ENCODE measurements at places on chromosomes 6 and 20.
A peak's percentile ranks its signal among the peaks of the same experiment; 100 is the strongest.

DNA sequence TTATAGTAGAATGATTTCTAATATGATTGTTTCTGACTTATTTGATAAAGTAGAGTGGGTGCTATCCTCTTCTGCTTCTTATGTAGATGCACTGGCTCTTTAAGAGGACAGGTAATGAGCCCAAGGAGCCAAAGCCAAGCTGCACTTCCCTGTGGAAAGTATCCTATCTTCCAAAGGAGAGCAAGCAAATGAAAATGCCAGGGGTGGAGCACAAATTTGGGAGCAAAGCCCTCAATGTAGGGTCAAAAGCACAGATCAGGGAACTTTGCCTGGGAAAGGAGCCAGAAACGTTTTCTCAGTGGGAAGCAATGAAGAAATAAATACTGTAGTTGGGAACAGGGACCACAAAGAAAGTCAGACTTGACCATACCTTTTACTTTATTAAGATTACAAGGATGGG lies 242.9 kb downstream of the SYNE1 start:
- no peak for DNase-seq

- DNase-seq = no peak
Measured at GRCh38 chr6:166638573-166638964, 11.5 kb upstream of the RPS6KA2 start.

DNA sequence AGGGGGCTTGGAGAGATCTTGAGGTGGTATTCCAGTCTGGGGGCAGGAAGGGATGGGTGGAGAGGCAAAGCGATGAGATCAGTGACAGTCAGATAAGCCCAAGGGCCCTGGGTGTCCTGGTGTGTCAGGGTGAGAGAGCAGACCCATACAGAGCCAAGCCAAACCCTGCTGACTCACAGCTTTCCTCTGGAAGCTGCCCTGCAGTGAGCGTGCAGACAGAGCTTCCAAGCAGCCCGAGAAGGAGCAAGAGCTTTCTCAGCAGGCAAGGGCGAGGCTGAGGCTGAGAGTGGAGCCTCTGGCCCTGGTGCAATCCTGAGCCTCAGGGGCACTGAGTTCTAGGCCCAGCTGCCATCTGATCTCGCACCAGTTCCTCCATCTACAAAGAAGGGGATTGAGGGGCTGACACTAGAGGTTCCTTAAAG lies 91.1 kb upstream of the HIVEP1 start:
- no peak for DNase-seq

- DNase-seq = no peak
Measured at GRCh38 chr6:123462152-123462551, 174.6 kb downstream of the TRDN start.

- no peak for DNase-seq
Measured at GRCh38 chr20:11230999-11231398, 557.2 kb upstream of the JAG1 start.

DNA sequence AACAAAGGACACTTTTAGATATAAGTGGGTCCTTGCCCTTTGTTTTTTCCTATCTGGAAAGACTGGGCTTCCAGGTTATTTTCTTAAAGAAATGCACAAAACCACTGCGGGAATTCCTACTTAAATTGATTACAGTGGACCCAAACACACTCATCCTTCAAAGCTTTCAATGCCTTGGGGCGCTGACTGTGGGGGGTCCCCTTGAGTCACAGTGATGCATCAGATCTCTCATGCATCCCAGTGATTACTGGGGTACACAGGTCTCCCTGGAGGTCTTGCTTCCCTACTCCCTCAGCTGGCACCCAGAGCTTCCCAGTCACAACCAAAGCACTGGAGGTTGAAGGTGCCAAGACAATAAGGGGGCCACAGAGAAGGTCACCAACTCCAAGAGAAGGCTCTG lies 20.7 kb downstream of the ABHD12 start:
- DNase-seq = no peak

GRCh38 chr6:3163248-3163594 lies 5.9 kb upstream of the TUBB2A start:
- no peak for DNase-seq

DNA sequence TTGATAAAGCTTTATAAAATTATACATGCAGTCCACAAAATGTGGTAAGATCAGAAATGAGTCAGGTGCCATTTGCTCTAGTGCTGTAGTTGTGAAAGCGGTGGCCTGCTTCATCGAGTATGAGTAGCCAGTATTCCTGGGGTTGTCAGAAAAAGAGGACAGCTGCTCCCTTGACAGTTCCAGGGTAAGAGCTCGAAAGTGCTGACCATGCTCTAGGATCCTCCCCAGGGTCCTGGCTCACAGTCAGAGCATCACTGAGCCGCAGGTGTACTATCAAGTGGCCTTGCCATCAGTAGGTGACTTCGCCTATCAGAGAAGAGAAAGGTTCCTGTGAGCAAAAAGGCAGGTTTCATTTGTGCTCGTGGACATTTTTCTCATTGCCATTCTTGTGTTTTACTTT lies 3.6 kb downstream of the BTBD3 start:
- DNase-seq = no peak

DNA sequence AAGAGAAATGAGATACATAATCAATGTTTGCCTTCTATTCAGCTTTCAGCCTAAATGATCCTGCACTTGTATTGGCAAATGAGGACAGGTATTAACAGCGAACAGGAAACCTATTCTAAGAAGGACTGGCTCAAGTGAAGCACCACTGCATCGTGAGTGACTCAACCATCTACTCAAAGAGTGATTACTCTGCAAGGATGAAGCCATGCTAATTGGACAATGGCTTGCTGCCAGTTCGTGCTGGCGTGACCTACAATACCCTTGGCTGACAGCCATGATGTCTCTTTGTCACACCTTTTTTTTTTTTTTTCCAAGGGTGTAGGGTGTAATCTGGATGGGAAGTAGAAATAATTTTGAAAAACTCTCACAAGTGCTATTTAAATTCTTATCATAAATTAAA lies 104.9 kb downstream of the GJA10 start:
- no peak for DNase-seq

GRCh38 chr20:11041396-11041795 lies 367.6 kb upstream of the JAG1 start:
- no peak for DNase-seq

GRCh38 chr6:46357591-46357990 lies 133.7 kb downstream of the RCAN2 start:
- no peak for DNase-seq

DNA sequence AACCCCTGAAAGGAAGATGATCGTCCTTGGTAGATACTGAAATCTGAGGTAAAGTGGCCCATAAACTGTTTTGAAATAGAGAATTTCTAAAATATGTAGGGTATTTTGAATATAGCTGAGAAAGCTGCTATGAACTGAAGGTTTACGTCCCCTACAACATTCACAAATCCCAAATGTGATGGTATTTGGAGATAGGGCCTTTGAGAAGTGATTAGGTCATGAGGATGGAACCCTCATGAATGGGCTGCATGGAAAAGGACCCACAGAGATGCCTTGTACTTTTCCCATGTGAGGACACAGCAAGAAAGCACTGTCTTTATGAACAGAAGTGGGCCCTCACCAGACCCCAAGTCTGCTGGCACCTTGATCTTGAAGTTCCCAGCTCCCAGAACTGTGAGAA lies 6.8 kb upstream of the PNISR start:
- DNase-seq = no peak

DNA sequence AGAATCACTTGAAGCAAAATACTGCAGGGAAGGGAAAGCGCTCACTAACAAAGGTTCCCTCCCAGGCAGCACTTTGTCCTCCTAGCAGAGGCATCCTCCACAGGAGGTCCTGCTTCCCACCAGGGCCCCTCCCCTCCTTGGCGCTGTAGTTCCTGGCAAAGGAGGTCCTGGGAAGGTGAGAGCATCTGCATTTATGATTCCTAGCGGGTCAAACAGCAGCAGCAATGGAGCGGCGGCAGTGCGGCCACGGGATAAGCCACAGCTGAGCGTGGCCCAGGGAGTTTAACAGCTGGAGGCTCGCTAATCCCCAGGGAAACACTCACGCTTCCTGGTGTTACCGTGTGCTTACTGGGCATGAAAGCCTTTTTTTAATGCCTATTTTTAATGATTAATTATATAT lies 185.8 kb downstream of the TTLL2 start:
- DNase-seq = no peak

GRCh38 chr20:45436732-45437485 lies 21.0 kb downstream of the PIGT start:
- DNase-seq = peak; percentile 79

GRCh38 chr6:15409301-15410125 lies 163.6 kb downstream of the JARID2 start:
- peak; percentile 31 for DNase-seq

Measured in NCI-H526 (cell line).